Smooth muscle cell of the brain vasculature (primary cell): ENCODE measurements at places on chromosomes 4 and X.

DNA sequence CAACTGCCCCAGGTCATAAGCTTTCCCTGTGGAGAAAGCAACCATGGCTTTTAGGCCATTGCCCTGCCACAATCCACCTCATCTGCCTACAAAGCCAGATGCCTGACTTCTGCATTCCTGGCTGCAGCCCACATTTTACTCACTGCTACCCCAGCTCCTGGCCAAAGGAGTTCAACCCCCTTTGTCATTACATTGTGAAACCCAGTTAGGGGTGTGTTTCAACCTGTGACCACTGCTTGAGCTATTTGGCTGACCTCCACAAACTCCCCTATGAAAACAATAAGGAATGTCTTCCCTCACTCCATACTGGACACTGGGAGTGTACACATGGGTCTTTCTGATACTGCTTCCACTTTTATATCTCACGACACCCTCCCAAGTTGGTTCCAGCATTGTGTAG, 589.2 kb downstream of the SH3BGRL start:
- no peak for DNase-seq

DNA sequence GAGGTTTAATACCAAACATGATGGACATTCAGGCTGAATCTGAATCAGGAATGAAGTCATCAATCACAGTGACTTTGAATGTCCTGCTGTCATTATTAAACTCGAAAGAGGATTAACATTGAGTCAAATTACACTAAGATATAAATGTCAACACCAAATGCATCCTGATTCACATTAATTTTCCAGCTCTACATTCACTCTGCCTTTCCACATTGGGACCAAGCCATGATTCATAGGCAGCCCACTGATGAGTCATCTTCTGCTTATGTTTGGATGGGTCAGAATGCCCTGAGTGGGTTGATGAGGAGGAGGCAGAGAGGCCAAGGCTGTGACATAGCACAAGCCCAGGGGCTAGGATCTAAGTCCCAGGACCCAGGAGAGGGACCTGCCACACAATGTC, 247.6 kb upstream of the RPS6KA3 start:
- no peak for DNase-seq

- DNase-seq: no peak
Measured at GRCh38 chr4:86961605-86962295, 26.9 kb downstream of the AFF1 start.

GRCh38 chrX:39857780-39858179, 240.0 kb downstream of the BCOR start:
- DNase-seq: no peak

DNA sequence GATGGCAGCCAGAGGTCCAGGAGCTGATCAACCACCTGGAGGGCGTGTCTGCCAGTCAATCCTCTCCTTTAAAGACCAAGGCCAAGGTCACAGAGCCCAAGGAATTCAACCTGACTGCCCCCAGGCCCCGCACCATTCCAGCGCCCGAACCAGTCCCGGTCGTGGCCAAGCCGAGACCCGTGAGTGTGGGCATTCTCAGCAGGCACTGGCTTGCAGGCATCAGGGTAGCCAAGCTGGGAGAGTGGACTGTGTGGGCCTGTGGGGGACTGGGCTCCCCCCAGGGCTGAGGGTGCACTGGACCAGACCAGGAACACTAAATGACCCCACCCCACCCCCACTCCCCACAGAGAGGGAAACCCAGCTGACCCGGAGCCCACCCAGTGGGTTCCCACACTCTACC, 23.8 kb upstream of the RNF4 start:
- DNase-seq: no peak

GRCh38 chr4:137545461-137545861, 13.2 kb upstream of the PCDH18 start:
- DNase-seq: peak; percentile 71

GRCh38 chr4:184416913-184417734, 57.2 kb downstream of the IRF2 start:
- no peak for DNase-seq

GRCh38 chr4:130484826-130485225, 1388.9 kb downstream of the C4orf33 start:
- DNase-seq: no peak

DNA sequence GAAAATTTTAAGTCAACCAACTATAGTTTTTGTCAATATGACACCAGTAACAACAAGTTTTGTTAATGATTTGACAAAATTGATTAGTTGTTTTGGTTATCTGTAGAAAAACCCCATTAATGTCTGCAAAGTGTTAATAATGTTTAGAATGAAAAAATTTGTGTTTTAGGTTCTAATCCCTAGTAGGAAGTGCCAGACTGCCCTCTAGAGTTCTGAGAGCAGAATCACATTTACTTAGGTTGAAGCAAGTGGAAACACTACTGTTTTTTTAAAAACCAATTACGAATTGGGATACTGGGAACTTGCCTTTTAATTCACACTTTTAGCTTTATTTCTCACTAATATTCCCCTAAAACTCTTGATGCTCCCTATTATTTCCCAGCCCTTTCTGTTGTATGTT, 101.1 kb upstream of the CYLC1 start:
- no peak for DNase-seq

DNA sequence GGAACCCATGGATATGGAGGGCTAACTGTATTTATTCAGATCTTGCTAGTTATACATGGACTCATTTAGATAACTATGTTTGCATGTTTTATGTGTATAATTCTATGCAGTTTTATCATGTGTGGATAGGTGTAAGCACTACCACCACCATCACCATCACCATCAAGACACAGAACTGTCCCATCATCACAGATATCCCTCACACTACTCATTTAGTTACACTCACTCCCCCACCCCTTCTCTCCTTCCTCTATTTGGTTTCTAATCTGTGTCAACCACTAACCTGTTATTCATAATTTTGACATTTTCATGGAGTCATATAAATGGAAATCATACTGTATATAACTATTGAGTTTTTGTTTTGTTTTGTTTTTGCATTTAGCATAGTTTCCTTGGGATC, 43.7 kb downstream of the STAG2 start:
- DNase-seq: no peak

GRCh38 chr4:165709516-165709915, 163.5 kb upstream of the TLL1 start:
- DNase-seq: no peak

- no peak for DNase-seq
Measured at GRCh38 chr4:166259081-166259480, 386.0 kb downstream of the TLL1 start.
